Forelimb muscle (tissue), 1 donor: ENCODE measurements at places on chromosomes 16 and 17.

DNA sequence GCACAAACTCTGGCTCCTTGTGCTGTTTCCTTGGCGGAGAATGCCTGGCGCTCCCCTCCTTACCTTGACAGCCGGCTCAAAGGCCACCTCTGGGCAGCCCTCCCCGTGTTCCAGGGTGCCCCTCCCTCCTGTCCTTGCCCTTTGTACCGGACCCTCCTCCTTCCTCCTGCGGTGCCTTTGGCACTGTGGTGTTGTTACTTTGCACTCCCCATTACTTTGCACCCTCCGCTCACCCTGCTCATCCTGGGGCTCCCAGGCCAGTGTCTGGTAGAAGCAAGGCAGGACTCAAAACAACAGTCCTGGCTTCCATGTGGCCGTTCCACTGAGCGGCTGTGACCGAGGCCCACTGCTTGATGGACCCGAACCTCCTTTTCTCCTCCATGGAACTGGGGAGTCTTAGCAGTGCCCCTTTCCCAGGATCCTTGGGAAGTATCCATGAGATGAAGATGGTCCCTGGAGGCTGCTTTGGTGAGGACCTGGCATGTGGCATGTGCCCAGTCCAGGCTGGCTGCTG, 147.8 kb downstream of the CMIP start:
- DNase-seq, result no peak

- DNase-seq, result no peak
Measured at GRCh38 chr17:74499992-74500391, 31.3 kb downstream of the CD300LB start.

GRCh38 chr16:87715658-87716057, 50.1 kb downstream of the KLHDC4 start:
- no peak for DNase-seq

DNA sequence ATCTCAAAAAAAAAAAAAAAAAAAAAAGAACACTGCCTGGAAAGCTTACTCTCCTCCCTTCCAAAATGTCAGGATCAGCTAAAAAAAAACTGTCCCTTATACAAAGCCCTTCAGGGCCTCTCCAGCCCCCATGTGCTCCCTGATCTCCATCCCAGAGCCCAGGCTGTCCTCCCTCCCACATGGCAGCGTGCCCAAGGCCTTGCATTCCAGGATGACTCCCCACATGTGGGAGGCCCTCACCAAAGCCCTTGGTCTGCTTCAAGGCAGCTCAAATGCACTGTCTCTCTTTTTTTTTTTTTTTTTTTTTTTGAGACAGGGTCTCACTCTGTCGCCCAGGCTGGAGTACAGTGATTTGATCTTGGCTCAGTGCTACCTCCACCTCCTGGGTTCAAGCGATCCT, 2.3 kb downstream of the FDXR start:
- no peak for DNase-seq

DNA sequence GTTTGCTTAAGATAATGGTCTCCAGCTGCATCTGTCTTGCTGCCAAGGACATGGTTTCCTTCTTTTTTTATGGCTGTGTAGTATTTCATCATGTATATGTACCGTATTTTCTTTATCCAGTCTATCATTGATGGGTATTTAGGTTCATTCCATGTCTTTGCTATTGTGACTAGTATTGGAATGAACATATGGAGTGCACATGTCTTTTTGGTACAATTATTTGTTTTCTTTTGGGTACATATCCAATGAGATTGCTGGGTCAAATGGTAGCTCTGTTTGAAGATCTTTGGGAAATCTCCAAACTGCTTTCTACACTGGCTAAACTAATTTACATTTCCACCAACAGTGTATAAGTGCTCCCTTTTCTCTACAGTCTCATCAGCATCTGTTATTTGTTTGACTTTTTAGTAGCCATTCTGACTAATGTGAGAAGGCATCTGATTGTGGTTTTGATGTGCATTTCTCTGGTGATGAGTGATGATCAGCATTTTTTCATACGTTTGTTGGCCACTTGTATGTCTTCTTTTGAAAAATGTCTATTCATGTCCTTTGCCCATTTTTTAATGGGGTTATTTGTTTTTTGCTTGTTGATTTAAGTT, 66.2 kb downstream of the TNFRSF13B start:
- no peak for DNase-seq

DNA sequence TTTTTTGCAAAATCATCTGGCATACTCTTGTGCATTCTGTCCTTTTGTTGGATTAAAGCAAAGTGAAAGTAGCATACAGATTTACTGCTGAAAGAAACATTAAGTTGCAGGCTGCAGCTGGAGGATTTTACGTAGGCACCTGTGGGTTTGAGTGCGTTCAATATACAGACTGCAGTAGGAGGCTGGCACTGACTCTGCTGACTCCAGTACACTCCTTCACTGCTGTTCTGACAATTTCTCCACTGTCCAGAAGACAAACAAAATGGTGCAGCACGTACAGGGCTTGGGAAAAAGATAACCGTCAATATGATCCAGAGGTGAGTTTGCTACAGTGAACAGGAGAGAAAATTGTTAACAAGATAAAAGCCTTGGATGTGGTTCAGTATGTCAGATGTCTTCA, 73.3 kb downstream of the TANC2 start:
- no peak for DNase-seq

GRCh38 chr16:89113152-89113547, 19.5 kb downstream of the ACSF3 start:
- no peak for DNase-seq

DNA sequence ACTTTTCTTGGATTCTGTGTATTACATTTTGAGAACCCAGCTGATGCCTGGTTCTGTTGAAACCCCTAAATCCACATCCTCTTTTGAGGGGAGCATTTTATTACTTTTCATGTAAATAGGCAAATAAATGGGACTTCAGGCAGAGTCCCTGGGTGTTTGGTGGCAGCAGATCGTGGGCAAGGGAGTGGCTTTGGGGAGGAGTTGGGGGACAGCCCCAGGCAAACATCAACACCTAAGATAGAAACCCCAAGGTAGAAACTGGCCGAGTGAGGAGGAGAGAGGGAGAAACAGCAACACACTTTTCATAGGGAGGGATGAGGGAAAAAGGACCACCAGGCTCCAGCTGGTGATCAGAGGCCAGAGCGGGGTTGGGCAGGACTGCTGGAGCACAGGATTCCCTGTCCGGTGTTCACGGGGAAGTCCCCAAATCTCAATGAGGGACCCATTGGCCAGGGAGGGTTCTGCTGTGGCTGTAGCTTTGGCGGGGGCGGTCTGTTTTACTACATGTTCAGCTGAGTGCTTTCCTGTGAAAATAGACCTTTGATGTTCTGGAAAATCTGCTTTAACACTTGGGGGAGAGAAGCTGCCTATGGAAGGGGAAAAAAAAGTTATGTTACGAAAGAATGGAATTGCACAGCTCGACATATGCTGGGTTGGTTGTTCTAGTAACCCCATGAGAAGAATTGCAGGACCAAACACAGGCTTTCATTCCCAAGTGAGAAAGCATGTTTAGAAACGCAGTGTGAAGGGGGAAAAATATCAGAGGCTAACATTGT, 46.6 kb downstream of the MSI2 start:
- no peak for DNase-seq

DNA sequence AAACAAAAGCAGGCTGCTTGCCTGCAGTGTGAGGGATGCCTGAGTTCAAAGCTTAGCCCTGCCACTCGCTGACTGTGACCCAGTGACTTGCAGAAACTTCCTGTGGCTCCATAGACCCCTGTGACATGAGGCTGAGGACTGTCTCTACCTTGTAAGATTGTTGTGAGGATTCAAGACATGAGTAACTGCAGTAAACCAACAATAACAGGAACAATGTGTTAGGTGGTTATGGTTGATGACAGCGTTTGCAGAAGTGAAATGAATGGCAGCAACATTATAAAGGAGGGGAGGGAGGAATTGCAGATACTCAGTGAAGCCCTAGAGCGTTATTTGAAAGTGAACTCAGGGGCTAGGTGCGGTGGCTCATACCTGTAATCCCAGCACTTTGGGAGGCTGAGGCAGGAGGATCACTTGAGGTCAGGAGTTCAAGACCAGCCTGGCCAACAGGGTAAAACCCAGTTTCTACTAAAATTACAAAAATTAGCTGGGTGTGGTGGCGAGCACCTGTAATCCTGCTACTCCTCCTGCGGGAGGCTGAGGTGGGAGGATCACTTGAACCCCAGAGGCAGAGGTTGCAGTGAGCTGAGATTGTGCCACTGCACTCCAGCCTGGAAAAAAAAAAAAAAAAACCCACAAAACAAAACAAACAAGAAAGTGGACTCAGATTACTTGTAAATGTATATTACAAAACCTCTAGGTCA, 33.5 kb upstream of the EMP2 start:
- no peak for DNase-seq

- no peak for DNase-seq
Measured at GRCh38 chr16:81493755-81494433, 49.3 kb downstream of the CMIP start.

DNA sequence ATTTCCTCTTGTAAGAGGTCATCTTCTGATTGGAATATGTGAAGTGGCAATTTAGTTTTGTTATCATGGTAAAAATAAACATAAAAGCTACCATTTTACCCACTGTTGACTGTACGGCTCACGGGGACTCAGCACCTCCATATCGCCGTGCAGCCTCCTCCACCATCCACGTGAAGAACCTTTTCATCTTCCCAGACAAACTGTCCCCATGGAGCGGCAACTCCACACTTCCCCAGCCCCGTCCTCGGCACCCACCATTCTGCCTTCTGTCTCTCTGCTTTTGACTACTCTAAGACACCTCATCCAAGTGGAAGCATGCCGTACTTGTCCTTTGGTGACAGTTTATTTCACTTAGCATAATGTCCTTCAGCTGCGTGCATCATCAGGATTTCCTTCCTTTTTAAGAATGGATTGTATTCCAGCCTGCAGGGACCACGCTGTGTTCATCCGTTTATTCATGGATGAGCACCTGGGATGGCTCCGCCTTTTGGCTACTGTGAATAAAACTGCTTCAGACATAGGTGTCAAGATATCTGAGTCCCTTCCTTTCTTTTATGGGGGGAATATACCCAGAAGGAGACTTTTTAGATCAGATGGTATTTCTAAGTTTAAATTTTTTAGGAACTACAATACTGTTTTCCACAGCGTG, 14.3 kb downstream of the FBXO31 start:
- no peak for DNase-seq
